ENCODE measurements at places on chromosomes 4 and X. TPM values are rescaled to one million over a fixed set of nuclear protein-coding genes. Genes with fewer than 3 reads are reported as not detected.

The GLUD2 gene
- 0.26 TPM for total RNA-seq

The NAA10 gene
- 98.8 TPM for total RNA-seq

The ADH6 gene
- not detected for total RNA-seq

The CYBB gene
- 0.08 TPM for total RNA-seq

The USP51 gene
- 6.6 TPM for total RNA-seq

The GAB3 gene
- total RNA-seq = 1.2 TPM

The COX18 gene
- total RNA-seq = 23.0 TPM

The CDX4 gene
- 2.2 TPM for total RNA-seq

The TEX13B gene
- not detected for total RNA-seq

The GPRIN3 gene
- total RNA-seq = 1.6 TPM

The GRIA3 gene
- 3.0 TPM for total RNA-seq

The DYNLT3 gene
- 3.7 TPM for total RNA-seq

The BEX5 gene
- 12.0 TPM for total RNA-seq

The KIAA1210 gene
- not detected for total RNA-seq

The MAGEC2 gene
- not detected for total RNA-seq

The LIN54 gene
- 11.1 TPM for total RNA-seq

The INTU gene
- 15.1 TPM for total RNA-seq

The SLC6A14 gene
- not detected for total RNA-seq

The RPA4 gene
- total RNA-seq = 0.34 TPM

The CSAG2 gene
- not detected for total RNA-seq

The ANKRD17 gene
- 87.1 TPM for total RNA-seq

The TRIM60 gene
- not detected for total RNA-seq

GRCh38 chr4:653080-653821 lies 20.8 kb downstream of the ATP5ME start:
- DNase-seq = no peak

- no peak for DNase-seq
Measured at GRCh38 chr4:6594826-6595355, 19.9 kb downstream of the MAN2B2 start.

- no peak for DNase-seq
Measured at GRCh38 chr4:91325495-91325894, 978.3 kb upstream of the GRID2 start.

DNA sequence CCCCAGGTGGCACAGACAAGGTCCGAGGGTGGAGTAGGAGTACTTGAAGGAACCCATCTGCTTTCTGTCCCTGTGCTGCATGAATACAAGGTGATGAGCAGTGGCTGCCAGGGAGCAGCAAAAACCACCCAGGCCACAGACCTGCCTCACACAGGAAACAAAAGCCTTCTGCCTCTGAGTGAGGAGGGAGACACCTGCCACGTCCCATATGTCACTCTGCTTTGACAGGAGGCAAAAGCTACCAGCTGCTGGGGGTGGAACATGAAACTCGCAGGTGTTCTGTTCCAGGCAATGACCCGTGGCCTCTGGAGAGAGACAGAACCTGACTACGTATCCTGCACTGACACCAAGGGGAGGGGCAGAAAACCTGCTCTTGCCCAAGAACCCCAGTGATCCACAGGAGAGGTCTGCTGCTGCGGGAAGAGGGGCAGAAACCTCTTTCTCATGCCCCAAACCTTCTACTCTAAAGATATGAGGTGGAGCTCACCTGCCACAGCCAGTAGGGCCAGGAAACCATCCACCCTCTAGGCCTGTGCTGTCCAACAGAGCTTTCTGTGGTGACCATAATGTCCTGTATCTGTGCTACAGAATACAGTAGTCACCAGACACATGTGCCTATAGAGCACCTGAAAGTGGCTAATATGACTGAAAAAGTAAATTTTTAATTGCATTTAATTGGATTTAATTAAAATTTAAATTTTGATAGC lies 172.9 kb downstream of the PRDM5 start:
- DNase-seq = no peak

DNA sequence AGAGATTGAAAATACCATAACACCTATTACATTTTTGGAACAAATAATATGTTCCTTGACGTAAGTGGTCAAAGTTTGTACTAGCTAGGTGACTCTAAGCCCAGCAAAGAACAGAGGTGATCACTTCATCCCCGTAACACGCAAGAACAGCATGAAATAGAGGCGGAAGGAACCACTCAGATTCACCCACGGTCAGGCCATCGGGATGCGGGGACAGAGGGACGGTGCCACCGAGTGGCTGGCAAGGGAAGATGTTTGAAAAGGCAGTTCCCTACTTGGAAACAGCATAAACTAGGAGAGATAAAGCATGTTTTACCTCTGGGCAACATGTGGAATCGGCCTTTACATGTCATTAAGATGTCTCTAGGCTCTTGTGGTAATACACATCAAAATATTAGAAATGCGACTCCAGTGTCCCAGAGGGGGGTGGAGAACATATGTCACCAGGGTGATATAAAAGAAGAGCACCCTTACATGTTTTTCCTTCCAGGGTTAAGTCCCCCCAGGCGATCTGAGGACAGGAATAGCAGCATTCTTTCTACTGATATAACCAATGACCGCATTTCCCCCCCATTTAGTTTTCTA lies 84.0 kb downstream of the PHKA2 start:
- no peak for DNase-seq

GRCh38 chrX:39204945-39205344 lies 403.7 kb downstream of the MID1IP1 start:
- no peak for DNase-seq

DNA sequence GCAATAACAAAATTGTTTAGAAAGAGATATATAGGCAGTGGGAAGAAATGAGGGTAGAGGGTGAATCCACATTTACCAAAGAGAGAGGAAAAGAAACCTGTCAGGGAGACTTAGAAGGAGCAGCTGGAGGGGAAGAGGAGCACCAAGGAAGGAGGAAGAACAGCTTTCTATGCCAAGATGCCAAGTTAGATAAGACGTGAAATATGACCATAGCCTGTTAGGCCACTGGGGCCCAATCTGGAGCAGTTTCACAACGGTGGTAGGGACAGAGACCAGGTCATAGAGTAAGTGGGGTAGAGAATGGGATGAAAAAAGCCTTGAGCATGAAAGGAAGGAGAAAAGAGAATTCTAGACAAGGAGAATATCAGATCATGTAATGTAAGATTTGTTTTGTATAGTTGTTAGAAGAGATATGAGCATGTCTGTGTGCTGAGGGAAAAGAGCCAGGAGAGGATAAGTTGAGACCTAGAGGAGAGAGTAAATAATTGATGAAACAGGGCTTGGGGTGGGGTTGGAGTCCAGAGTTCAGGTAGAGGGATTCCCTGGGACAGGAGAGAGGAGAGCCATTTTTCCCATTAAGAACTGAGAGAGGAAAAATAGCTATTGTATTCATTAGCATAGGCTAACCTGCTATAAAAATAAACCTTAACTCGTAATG lies 4.4 kb upstream of the SOWAHB start:
- DNase-seq = no peak

DNA sequence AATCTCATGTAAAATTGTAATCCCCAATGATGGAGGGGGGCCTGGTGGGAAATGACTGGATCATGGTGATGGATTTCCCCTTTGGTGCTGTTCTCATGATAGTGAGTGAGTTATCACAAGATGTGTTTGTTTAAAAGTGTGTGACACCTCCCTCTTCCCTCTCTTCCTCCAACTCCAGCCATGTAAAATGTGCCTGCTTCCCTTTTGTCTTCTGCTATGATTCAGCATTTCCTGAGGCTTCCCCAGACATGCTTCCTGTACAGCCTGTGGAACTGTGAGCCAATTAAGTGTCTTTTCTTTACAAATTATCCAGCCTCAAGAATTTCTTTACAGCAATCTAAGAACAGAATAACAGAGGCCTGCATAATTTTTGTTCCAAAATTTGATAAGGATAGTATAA lies 85.2 kb downstream of the ANAPC10 start:
- DNase-seq = no peak

DNA sequence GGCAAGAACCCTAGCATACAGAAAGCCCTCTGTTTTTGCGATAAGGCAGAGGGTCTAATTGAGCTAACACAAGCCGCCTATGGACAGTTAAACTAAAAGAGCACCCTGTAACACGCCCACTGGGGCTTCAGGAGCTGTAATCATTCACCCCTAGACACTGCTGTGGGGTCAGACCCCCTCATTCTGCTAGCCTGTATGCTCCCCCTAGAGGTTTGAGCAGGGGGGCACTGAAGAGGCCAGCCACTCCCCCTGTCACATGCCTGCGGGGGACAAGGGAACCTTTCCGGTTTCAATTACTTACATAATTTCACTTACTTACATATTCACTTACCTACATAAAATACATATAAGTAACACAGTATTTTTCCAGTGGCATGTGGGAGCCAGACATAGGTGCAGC lies 469.5 kb upstream of the FAM241A start:
- DNase-seq = no peak

GRCh38 chr4:80058740-80059139 lies 14.3 kb downstream of the ANTXR2 start:
- no peak for DNase-seq

DNA sequence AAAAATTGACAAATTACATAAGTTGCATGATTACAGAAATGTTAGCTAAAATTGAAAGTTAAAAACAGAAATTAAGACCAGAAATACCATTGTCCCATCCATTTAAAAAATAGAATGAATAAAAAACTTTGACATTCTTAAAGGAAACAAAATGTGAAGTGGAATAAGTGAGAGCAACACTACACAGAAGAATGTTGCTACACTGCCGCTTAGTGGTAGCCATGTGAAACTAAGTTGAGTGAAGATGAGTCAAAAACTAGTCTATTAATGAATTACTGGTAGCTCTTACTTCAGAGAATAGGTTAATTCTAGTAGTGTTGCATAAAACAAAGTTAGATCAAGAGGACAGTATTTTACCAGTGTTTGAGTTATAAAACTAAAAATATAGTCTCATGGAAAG lies 571.0 kb upstream of the KLHL4 start:
- no peak for DNase-seq

DNA sequence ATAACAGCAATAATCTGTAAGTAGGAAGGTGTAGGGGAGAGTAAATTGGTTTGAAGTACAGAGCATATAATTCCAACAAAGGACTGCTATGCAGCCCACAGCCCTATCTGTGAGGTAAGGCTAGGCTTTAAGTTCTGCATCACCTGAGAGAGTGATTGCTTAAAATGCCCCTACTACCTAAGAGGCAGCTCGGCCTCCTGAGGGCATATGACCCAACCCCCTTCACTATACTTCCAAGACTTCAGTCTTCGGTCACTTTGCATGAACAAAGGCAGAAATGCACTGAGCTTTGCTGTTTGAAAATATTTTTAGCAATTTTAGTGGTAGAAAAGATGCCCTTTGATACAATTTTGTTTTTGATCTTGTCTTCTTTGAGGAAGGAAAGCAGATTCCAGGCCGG lies 4.9 kb upstream of the DDX3X start:
- no peak for DNase-seq

DNA sequence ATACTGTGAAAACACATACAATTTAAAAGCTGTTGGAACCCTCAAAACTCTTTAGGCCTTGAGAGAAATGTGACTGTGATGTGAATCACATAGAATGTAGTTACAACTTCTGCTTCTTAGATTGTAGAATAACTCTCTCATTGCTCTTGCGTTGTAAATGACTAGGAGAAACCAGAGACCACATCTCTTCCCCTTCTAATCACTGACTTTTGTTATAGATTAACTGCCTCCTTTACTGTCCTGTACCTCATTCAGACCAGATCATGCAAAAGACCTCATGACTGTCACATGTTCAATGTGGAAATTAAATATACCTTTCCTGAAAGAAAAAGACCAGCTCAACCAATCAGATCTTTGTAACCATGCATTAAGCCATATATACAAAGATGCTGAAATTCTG lies 43.2 kb upstream of the NEIL3 start:
- DNase-seq = no peak

GRCh38 chr4:140637836-140638235 lies 69.1 kb upstream of the UCP1 start:
- DNase-seq = no peak

GRCh38 chr4:88646528-88647280 lies 50.9 kb downstream of the NAP1L5 start:
- peak; percentile 51 for DNase-seq

- DNase-seq = peak; percentile 58
Measured at GRCh38 chr4:81351654-81352445, 119.9 kb downstream of the RASGEF1B start.

GRCh38 chr4:54719378-54719777 lies 61.6 kb downstream of the KIT start:
- DNase-seq = no peak

DNA sequence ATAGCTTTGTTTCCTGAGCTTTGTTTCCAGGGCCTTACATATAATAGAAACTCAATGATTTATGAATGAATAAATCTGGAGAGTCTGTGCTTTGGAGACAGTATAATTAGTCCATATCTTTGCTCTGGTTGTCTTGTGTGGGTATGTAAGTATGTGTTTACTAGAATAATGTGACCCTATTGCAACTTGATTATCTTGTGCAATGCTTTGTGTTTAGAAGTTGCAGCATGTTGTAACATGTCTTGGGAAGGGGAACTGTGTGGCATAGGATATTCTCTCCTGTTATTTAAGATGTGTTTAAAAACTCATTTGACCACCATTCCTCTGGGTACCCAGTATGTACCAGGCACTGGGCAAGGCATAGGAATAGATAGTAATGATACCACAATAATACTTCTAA lies 6.1 kb downstream of the SPATA18 start:
- DNase-seq = no peak

DNA sequence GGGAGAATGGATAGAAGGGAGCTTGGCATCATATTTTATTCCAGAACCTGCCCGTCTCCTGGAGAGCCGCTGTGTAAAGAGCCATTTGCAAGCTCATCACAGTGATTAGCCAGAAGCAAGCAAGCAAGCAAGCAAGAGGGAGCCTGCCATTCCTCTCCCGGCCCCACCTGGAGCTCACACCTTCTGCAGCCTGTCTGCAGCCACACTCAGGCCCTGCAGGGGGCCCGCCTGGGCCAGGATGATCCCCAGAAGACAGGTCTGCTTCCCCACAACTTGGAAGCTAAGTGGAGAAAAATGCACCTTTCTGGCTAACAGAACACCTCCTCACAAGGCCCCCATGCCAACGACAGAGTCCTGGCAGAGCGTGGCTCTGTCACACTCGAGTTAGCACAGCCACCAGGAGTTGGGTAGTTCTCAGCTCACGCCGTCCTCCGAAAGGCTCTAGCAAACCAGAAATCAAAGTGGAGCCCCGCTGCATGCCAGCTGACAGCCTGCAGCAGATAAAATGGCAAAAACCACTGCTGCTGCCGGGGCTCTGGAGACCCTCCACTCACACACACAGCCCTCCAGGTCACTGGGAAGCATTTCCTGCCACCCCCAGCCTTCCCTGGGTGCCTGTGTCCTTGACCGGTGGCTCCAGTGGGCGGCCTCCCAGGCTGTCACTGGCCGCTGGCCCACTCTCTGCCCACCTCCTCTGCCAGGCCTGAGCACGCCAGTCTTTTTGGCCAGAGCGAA lies 54.9 kb downstream of the DCTD start:
- no peak for DNase-seq

DNA sequence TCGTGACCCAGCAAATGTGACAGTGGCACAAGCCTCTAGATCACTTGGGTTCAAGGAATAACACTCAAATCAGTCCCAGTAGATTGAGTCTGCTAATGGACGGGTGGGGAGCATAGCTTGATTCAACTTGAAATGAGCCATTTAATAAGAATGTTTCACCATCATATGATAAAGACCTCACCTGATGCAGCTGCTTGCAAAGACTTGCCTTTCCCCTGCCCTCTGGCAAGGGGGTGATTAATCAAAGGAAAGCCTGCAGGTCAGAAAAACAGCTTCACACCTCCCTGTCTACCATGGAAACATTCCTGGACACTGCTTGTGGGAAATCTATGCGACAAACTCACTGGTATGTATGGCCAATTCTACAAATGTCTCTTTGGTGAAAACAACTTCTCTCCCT lies 54.5 kb downstream of the CD99L2 start:
- DNase-seq = no peak

GRCh38 chr4:11069581-11070211 lies 359.0 kb downstream of the HS3ST1 start:
- no peak for DNase-seq

- DNase-seq = no peak
Measured at GRCh38 chr4:41792166-41792565, 43.6 kb upstream of the PHOX2B start.
